ENCODE measurements at places on chromosomes 11 and 22.

DNA sequence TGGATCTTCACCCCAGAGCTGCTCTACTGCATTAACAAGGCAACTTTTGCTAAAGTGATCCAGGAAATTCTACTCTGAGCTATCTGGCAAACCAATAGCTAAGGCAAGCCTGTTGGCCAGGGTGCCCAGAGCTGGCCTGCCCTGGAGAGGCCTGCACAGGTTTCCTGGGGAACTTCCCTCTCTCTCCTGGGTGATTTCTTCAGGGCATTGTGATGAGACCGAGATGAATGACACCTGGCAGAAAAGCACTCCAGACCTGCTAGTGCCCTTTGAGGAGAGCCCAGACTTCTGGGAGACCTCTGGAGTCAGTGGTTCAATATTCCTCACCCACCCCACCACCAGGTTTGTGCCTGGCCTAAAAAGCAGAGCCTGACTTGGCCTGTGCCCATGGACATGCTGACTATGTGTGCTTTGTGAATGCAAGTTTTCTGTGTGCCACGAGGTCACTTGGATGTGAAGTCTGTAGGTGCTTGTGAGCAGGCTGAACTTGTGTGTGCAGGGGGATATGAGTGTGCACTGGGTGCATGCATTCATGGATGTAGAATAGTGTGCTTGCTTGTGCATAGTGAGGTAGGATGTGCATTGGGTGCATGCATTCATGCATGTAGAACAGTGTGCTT, 4.4 kb upstream of the APLNR start:
- DNase-seq = no peak

GRCh38 chr22:48098243-48098920, 1335.9 kb downstream of the TBC1D22A start:
- no peak for DNase-seq

DNA sequence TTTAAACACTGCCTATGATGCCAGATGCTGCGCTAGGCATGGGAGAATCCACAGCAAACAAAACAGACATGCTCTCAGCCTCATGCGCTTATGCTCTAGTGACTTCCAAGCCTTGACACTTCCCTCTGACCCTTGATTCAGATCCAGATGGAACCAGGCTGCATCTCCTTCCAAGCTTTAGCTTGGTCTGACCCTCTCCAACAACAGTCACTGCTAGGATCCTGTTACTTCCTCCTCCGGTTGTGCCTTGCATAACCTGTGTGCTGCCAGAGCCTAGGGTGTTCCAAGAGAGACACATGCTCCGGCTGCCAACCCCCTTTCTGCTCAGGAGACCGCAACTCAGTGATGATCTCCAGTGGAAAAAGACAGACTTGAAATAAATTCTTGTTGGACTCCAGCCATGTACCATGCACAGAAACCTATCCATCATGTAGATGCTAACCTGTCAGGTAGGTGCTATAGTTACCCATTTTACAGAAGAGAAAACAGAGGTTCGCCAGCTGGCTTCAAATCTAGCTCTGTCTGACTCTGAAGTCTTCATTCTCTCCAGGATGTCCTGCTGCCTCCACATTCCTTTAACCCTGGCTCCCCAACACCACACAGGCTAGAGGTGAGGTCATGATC, 136.3 kb upstream of the TEAD1 start:
- DNase-seq = no peak

DNA sequence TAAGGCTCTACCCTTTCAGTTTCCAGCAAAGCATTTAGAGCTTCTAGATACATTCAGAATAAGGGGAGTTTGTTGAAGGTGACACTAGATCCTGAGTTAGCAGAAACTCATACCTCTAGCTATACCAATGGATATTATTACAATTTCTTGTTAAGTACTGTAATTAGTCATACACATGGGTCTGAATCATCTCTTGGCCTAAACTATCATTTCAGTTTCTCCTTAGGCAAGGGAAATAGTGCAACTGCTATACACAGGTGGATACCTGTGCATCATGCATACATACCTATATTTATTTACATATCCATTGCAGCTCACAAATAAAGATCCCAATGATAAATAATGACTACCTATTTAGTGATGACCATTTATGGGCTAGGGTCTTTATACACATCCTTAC, 45.1 kb upstream of the PAX6 start:
- DNase-seq = no peak

DNA sequence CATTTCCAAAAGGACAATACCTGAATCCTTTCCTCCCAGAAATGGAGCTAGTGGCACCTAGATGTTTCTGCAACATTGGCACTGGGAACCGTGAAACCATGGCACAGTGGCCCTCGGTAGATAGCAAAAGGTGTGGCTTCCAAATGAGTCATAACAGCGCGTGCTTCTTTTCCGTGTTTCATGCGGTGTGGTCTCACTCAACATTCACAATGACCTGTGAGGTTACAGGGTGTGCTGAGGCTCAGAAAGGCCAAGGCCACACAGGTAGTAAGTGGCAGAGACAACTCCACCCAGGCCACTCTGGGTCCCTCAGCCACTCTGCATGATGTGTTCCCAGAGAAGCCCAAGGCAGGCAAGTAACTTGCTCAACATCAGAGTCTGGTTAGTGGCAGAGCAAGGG, 67.4 kb downstream of the TP53I11 start:
- DNase-seq = peak; percentile 55

- DNase-seq = peak; percentile 25
Measured at GRCh38 chr11:37946155-37946766, 1348.2 kb upstream of the RAG2 start.

- peak; percentile 57 for DNase-seq
Measured at GRCh38 chr11:76653674-76654284, 16.8 kb downstream of the LRRC32 start.

DNA sequence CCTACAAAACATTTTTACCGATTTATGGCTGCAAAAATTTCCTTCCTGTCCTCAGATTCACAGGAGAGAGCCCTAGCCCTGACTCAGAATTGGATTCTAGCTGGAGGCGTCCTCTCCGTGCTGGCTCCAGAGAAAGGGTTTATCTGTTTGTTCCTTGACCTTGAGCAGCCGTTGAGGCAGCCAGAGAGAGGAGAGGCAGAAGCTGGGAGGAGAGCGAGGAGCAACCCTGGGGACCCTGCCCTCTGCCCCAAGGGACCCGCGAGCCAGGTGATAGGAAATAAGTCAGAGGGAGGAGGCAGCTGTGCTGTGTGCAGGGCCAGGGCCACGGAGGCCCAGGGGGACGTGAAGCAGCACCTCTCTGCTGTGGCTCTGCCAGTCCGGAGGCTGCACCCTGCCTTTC, 75.6 kb downstream of the IGLL1 start:
- DNase-seq = no peak

DNA sequence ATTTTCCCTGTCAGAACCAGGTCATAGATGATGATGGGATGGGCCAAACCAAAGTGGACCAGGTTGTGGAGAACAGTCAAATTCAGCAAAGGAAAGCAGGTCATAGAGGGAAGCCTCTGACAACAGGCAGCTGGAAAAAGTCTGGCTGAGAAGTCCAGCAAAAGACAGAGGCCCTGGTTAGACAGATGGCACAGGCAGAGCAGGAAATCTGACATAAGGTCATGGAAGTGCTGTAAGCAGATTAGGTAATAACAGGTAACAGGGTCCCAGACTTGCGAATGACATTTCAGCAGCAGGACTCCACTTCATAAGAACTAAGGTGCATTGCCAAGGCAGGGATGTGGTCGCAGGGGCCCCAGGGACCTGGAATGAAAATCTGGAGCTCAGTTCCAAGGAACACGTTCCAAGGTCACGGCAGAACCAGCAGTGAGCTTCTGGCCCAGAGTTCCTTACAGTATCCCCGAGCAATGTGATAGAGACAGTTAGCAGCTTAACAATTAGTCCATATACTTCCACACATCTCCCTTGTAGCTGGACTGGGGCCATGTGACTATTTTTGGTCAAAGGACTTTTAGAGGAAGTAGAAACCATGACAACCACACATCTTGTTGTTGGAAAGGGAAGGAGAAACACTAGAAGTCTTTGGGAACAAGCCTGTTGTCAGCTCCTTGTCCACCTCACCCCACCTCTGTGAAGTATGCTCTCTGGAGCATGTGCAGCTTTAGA, 75.4 kb downstream of the ME3 start:
- no peak for DNase-seq

GRCh38 chr11:62394825-62395538, 23.9 kb upstream of the SCGB1A1 start:
- DNase-seq = peak; percentile 77

- DNase-seq = no peak
Measured at GRCh38 chr11:36792996-36793914, 195.2 kb upstream of the RAG2 start.

DNA sequence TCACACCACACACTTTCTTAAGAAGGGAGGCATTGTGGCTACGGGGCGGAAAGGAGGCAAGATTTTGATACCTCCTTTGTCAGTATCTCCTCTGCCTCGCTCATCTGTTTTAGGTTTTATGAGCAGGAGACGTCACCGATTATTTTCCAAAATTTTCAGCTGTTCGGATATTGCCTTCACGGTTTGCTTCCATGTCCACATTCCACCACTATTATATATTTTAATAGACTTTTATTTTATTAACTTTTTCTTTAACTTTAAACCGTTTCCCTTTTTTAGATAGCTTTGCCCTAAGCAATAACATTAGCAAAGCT, 33.7 kb upstream of the CREB3L1 start:
- DNase-seq = no peak

DNA sequence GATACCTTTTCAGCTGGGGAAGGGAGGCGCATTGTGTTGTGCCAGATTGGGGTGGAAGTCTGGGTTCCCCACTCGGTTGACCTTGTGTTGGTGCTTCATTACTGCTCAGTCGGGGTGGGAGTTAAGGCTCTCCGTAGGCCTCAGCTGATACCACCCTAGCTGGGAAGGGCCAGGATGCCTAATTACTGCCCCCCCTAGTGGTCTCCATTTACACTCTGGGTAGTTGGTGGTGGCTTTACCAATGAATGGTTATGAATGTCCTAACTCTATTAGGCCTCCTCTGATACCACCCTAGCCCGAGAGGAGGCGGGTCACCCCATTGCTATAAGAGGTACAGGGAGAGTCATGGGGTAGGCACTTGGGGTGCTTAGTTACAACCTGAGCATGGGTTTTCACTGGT, 27.5 kb upstream of the HIKESHI start:
- DNase-seq = no peak

DNA sequence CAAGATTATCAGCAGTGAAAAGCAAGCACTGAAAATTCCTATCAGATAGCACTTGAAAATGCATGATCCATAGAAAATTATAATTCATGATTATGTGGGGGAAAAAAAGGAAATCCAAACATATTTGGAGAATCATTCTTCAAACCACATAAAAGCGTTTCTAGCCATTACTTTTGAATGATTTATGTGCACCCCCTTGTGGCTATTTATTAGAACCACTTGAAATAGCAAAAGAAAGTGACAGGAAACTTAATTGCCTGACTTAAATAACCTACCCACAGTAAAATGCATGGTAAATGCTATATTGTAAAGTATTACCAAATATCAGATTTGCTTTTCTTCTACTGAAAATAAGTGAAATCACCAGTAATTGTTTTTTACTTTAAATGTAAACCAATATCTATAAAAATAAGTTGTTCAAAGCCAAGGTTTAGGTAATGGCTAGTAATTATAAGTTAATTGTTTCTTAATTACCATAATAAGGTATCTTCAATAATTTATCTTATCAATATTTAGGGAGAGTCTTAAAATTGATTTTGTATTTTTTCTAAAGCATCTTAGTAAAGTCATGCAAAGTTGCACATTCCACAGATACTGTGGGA, 168.5 kb downstream of the ARHGAP42 start:
- no peak for DNase-seq

GRCh38 chr22:21593406-21594232, 26.1 kb downstream of the UBE2L3 start:
- no peak for DNase-seq

- no peak for DNase-seq
Measured at GRCh38 chr22:44413211-44413610, 84.8 kb downstream of the RTL6 start.

GRCh38 chr11:87603887-87604286, 566.2 kb downstream of the TMEM135 start:
- DNase-seq = peak; percentile 12

DNA sequence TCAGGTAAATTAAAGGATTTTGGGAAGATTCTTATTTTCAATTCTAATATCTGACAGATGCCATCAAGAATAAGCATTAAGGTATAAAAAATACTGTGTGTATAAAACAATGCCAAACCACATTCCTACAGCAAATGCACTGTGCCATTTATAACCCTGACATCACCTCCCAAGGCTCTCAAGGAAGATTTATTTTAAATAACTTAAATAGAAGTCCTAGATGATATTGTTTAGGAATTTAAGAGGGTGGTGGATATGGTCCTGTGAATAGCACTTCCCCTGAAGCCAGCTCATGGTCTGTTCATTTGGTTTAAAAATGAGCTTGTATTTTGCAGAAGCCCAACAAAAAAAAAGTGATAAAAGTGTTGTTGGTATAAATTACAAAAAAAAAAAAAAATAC, 32.1 kb downstream of the PPIL2 start:
- no peak for DNase-seq

GRCh38 chr11:117143390-117143789, 697 bp upstream of the PAFAH1B2 start:
- peak; percentile 38 for DNase-seq

GRCh38 chr11:111157571-111157970, 88.0 kb upstream of the POU2AF2 start:
- DNase-seq = no peak

DNA sequence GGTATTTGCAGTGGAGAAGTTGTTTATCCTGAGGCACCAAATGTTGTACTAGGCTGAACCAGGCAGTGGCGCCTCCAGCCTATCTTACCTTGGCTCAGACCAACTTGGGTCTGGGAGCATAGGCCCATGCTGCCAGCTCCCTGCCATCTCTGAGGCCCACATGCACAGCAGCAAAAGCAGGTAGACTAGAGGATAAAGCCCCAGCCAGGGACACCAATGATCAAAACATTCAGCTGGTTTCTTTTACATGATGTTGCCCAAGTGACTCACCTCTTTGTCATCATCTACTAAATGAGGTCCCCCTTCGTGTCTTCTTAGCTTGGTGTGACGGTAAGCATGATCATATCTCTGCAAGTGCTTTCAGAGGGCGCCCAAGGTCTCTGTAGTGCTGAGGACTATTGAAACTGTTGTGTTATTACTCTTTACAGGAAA, 112.1 kb upstream of the DRD2 start:
- no peak for DNase-seq

Data from mucosa of gallbladder (tissue), 1 donor.